ENCODE measurements at places on chromosomes 16 and 17.

DNA sequence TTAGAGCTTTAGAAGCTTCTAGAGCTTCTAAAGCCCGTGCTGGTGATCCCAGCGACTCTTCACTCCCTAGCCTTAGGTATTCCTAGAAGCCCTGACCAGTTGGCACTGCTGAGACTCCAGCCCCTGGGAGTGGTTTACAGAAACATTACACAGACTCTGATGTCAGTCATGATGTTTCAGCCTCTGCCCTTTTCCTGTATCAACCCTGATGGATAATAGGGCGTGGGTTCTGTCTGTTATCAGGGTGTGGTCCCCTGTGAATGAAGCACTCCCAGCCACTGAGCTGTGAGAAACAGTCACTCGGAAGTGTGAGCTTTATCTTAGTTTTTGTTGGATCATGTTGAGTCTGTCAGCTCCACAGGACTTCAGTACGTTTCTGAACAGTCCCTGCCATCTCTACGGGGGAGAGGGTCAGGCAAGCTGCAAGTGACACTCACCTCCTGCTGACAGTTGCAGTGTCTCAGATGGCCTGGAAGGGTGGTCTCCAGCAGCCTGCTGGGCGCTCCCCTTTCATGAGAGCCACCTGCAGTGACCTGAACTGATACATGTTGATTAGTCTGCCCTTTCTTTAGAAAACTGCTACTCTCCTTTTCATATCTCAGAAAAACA lies 12.8 kb downstream of the GOSR2 start:
- DNase-seq, result peak; percentile 28

DNA sequence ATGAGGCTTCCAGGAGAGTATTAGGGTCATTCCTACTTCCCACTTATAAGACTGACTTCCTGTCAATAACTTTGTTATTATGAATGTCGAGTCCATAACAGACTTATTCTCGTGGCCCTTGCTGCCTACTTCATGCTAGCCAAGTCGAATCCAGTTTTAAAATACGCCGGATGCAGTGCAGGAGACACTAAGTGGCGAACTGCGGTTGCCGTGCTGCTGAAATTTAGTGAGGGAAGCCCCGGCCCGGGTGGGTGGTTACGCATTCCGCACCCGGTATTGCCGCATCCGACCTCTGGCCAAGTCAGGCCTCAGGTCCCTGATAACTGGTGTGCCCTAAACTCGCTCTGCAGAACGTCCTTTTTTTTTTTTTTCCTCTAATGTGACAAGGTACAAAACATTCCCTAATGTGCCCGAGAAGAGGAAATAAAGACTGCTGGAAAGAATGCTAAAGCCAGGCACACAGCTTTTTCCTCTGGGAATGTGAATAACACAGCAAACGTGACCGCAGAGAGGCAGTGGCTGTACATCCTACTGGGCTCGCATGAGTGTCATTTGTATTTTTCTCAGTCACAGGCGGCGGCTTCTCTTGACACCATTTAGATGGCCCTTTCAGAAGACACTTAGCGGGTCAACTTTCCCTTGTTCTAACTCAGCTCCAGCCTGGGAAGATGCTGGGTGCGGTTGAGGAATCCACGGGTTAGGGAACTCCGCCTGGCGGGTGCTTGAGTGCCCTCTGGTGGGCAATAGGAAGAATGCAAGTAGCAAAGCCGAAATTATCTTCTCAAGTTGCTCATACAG lies 7.1 kb upstream of the AKTIP start:
- peak; percentile 58 for DNase-seq

DNA sequence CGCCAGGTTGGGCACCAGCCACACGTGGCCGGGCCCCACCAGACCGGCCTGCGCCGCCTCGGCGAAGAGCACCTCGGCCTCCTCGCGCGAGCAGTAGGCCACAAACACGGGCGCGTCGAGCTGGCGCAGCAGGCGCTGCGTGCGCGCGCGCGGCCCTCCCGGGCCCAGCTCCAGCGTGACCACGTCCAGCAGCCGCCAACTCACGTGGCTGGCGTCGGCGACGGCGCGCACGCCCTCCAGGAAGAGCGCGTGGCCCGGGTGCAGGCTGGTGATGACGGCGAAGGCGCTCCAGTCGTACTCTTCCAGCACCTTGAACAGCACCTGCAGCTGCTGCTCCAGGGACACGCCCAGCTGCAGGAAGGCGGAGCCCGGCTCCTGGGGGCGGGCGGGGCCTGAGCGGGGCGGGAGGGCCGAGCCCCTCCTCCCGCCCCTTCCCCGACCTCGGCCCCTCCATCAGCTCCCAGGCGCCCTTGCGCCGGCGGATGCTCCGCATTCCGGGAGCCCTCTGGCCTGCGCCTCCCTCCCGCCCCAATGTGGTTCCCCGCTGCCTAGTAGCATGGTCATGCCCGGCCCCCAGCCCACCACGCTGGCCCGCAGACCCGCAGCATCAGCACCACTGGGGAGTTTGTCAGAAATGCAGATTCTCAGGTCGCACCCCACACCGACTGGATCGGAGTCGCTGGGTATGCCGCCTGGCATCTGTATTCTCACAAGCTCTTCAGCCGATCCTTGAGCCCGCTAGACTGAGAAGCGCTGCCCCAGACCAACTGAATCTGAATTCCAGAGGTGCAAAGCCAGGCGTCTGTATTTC lies 7.2 kb downstream of the GRIN2C start:
- no peak for DNase-seq

DNA sequence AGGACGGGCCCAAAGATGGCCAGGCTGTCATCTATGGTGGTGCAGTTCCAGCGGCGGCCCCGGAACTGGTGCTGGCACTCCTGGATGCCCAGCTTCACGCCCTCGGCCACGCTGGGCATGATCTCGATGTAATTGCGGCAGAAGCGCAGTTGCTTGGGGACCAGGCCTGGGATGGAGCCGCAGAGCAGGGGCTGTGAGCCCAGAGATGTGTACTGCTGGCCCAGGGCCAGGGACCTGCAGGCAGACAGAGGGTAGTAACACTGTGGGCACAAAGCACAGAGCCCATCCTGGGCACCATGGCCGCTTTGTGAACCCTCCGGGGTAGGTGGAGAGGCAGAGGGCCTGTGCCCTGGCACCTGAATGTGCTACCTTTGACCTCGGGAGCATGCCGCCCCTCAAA lies 44.8 kb downstream of the WNT3 start:
- DNase-seq, result no peak

DNA sequence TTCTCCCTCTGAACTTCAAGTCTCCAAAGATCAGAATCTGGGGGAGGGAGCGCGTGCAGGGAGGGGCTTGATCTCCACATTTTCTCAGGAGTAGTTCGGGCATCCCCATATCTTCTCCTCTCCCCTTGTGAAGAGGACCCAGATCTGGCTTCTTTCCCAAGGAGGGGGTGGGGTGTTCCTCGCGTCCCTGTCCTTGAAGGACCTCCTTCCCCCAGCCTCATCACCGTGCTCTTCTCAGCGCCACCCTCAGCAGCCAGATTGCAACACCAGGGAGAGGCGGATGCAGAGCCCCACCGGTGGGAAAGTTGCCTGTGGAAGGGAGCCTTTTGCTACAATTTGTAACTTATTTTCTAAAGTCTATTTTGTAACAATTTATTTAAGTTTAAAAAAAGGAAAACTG lies 5.7 kb downstream of the PRSS53 start:
- no peak for DNase-seq

DNA sequence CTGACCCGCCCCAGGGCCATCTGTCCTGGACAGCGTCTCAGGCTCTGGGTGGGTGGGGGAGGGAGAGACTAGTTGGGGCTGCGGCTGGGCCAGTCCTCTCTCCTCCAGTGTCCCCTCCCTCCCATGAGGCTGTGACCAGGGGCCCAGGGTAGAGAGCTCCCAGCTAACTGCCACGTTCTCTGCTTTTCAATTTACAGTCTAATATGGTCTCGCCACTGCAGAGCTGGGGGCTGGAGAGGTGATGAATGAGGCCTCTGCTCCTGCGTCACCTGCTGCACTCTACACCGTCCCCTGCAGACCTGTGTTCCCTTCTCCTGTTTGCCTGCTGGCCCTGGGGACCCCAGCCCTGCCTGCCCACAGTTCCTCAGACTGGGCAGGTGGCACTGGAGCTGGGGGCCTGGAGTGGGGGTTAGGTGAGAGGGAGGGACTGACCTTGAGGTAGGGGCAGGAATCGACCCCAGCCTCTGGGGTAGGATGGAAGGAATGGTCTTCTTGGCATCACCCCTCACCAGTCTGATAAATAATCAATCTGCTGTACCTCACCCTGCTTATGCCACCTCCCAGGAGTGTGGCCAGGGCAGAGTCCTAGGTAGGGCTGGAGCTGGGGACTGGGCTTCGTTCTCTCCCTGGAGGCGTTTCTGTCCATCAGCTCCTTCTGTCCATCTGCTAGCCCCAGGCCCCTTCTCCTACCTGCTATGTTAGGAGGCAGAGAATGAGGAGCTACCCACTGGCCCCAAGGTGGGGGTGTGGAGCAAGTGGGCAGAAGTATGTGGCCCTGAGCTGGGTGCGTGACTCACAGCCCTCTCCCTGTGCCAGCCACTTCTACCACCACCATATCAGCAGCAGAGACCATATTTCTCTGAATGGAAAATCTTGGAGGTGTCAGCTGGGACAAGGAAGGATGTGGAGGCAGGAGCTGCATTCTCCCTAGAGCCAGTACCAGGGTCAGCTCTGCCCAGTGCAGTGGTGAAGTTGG lies 12.9 kb downstream of the SEZ6 start:
- no peak for DNase-seq
